Activated T-cell treated with anti-CD3 and anti-CD28 coated beads, Interleukin-2, amount 50 U/mL, for 24 hours (primary cell): ENCODE measurements at places on chromosomes 2 and 18.

GRCh38 chr2:83069724-83070123 is 1389.4 kb downstream of the SUCLG1 start:
- DNase-seq: no peak

DNA sequence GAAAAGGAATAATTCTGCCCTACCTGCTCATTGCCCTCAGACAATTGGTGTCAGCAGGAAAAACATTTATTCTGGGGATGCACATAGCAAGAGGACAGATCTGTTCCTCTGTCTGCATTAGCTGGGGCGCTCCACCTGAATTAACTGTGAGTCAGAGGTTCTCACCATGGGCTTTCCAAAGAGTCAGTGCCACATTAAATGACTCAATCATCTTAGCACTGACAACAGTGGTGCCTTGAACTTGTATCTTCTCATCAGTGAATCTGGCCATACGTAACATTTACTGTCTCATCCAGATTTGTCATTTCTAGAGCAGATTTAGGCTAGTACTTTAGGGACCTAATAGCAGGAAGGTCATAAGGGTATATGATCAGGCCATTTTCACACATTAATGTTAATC is 358.1 kb upstream of the CRIM1 start:
- no peak for DNase-seq

DNA sequence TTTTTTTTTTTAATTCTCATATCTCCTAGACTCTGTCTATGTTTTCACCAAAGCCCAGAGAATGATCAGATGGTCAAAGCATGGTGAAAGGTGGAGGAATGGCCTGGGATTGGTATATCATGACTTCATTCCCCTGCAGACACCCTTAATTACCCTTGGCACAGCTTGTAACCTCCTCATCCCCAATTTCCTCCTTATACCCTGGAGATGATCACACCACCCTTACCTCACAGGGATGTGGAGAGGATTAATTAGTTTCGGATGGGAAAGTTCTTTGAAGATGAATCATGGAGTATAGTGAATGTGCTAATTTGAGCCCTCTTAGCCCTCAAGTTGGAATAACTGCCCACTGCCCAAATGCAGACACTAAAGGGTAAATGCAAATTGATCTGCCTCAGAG is 138.0 kb upstream of the LYPD6 start:
- DNase-seq: no peak

- no peak for DNase-seq
Measured at GRCh38 chr2:65113229-65113628, 16.7 kb downstream of the RAB1A start.

DNA sequence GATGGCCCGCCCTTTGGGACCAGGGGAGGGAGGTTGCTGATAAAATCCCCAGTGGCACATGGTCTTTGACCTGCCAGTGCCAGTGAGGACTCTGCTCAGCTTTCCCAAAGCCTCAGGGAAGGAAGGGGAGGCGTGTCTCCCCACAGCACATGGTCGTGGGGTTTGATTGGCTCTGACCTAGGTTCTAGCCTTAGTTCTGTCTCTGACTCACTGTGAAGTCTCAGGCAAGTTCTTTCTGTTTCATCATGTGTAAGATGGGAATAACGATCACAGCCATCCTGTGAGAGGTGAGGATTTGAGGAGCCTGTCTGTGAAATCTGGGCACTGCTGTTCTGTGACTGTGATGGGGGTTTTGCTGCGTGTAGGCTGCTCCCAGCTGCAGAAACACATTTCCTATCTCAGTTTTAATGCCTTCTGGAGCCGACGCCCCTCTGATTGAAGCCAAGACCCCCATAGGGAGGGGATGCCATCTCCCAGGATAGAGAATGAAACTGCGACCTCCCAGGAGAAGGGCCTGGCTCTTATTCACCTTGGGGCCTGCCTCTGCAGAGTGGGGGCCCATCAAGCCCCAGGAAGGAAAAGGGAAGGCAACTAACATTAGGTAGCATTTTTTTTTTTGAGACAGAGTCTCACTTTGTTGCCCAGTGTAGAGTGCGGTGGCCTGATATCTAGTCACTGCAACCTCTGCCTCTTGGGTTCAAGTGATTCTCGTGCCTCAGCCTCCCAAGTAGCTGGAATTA is 84.0 kb downstream of the DDX1 start:
- DNase-seq: no peak

GRCh38 chr2:234674781-234675201 is 177.9 kb upstream of the ARL4C start:
- DNase-seq: no peak

DNA sequence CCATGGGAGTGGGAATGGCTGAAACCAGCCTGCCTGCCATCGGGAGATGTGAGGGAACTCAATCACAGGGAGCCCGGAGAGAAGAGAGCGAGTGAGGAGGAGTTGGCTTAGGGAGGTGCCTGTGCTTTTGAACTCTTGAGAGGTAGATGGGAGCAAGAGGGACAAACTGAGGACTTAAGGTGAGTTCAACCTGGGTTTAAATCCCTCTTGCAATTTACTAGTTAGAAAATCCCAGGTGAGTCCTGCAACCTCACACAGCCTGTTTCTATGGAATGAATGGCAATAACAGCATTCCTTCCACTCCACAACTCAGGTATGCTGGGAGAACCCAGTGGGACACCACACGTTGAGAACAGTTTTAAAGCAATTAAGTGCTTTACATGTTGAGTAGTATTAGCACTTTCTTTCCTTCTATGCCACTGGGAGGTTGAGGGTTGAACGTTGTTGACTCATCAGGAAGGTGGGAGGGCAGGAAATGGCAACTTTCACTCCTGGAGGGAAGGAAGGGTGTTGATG is 57.3 kb downstream of the VIT start:
- no peak for DNase-seq

DNA sequence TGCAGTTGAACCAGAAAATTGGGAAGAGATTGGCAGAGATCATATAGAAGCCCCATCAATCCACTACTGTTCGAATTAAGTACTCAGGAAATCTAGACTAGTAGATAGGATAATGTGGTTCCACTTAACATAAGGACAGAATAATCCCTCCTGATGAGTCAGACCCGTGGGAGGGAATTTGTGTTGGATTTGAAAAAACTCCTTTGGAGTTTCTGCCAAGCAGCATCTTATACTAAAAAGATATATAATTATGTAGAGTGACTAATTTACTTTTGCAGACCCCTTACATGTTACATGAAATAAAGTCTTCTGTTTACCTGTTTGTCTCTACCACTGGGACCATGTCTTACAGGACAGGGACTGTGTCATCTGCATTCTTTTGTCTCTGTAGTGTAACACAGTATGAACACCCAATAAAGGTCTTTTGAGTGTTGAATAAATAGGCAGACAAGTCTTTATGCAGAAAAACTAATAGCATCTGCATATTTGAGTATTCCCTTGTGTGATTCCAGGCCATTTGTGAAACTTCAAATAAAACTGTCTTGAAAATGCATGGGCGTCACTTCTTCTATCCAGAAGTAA is 122.6 kb upstream of the DNAJC10 start:
- DNase-seq: no peak

GRCh38 chr2:145777297-145777696 is 1257.4 kb upstream of the ZEB2 start:
- no peak for DNase-seq

- DNase-seq: no peak
Measured at GRCh38 chr18:688323-688722, 24.1 kb downstream of the ENOSF1 start.

DNA sequence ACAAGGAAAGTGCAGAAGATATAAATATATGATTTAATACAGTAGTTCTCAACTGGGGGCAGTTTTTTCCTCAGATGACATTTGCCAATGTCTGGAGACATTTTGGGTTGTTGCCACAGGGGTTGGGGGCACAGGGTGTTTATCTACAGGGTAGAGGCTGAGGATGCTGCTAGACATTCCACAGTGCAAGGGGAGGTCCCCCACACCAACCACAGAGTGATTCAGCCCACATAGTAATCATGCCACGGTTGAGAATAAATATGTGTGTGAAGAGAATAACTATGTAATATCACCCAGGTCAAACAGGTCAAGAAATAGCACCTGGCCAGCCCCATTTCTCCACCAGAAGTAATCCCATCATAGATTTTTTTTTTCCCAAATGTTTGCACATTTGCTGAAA is 17.9 kb downstream of the DYSF start:
- no peak for DNase-seq

DNA sequence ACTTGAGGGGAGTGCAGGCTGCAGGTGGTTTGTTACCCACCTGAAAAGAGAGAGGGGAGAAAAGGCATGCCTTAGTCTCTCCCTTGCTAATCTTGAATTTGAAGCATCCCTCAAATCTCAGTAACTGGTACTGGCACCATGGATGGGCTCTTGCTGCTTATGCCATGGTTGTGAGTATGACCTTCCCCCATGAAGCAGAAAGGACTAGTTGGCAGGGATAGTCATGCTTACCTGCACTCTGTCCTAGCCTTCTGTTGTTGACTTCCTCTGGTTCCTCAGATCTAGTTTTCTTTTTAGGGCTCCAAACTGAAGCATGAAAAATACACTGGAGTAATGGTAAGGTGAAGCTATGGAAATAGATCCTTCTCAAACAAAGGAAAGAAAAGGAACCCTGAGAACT is 191.2 kb downstream of the SPAG16 start:
- no peak for DNase-seq

GRCh38 chr18:3794537-3795348 is 344.8 kb downstream of the TGIF1 start:
- DNase-seq: no peak

- no peak for DNase-seq
Measured at GRCh38 chr2:147709655-147710054, 135.2 kb upstream of the ACVR2A start.

DNA sequence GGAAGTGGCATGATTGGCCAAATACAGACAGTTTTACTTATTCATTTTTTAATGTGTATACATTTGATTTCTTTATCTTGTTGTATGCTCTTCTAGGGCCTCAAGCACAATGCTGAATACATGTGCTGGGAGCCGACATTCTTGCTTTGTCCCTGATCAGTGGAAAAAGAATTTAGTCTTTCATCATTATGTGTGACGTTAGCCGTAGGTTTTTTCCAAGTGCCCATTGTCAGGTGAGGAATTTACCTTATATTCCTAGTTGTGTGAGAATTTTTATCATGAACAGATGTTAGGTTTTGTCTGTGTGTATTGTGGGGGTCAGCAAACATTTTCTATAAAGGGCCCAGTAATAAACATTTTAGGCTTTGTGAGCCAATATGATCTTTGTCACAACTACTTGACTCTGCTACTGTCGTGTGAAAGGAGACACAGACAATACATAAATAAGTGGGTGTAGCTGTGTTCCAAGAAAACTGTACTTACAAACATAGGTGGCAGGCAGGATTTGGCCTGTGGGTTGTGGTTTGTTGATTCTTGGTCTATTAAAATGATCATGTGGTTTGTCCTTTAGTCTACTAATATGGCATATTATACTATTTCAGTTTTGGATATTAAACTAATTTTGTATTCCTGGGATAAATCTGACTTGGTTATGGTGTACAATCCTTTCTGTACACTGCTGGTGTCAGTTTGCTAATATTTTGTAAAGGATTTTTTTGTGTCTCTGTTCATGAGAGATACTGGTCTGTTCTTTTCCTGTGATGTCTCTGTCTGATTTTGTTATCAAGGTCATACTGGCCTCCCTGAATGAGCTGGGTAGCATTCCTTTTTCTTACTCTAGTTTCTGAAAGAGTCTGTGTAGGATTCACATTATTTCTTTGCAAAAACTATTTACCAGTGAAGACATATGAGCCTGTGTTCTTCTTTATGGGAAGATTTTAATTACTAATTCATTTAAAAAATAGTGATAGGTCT is 132.2 kb upstream of the SMAD7 start:
- DNase-seq: no peak

DNA sequence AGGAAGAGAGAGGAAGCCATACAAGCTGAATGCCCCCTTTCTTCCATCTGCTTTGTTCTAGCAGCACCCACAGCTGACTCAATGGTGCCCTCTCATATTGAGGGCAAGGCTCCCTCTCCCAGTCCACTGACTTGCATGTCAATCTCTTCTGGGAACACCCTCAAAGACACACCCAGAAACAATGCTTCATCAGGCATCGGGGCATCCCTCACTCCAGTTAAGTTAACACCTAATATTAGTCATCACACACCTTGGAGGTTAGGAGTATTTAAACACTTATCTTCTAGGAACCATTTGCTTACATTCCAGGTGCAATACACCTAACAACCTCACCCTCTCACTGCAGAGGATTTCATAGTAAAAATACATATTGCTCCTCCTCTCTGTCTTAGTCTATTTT is 993.5 kb upstream of the DDX18 start:
- no peak for DNase-seq
